Stimulated activated CD8-positive, alpha-beta memory T cell treated with anti-CD3 and anti-CD28 coated beads, Interleukin-2, amount 100 ng/mL, for 1 hour (primary cell): ENCODE measurements at places on chromosomes 3 and 15.

- DNase-seq, result no peak
Measured at GRCh38 chr3:123621186-123621849, 36.5 kb upstream of the HACD2 start.

DNA sequence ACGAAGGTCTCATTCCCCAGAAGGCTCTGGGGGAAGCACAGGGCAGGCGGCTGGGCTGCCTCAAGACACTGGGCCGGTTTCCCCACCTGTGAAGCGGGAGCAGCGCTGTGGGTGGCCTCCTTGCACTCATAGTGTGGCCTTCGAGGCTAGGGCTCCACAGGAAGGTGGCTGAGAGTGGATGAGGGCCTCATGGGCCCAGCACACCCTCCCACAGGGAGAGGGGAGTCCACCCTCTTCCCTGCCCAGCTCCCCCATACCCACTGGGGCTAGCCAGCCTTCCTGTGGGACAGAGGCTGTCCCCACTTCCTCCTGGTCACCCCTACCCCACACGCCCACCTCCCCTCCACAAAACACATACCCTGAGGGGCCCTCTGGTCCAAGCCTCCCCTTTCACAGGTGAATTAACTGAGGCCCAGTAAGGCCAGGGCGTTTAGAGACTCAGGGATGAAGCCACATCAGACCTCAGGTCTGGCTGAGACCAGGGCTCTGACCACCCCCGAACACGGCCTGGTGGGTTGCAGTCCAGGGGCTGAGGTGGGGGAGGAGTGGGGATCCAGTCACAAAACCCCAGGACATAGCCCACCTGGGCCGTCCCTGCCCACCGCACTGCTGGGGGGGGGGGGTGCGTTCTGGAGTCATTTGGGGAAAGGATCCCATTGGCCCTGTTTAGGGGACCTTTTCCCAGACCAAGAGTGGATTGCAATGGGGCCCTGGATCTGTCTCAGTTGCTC lies 1.1 kb downstream of the ANPEP start:
- DNase-seq, result no peak

- no peak for DNase-seq
Measured at GRCh38 chr3:101806491-101806890, 27.5 kb downstream of the NXPE3 start.

DNA sequence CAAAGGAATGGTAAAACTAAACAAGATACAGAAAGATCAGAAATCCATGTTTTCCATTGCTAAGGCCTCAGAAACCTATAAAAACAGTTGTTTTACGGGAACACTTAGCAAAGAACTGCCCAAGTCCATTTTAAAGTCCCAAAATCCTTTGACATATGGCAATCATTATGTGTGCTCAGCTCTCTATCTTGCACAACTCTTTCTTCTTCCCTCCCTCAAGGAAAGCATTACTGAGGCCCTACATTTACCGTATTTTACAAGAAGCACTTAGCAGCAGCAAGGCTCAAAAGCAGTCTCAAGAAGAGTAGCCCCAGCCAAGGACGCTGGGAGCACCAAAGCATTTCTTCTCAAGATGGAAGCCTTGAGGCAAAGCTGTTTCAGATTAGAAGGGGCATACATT lies 169.6 kb upstream of the LRTM1 start:
- DNase-seq, result no peak

GRCh38 chr3:50574444-50574831 lies 5.1 kb downstream of the HEMK1 start:
- DNase-seq, result no peak

DNA sequence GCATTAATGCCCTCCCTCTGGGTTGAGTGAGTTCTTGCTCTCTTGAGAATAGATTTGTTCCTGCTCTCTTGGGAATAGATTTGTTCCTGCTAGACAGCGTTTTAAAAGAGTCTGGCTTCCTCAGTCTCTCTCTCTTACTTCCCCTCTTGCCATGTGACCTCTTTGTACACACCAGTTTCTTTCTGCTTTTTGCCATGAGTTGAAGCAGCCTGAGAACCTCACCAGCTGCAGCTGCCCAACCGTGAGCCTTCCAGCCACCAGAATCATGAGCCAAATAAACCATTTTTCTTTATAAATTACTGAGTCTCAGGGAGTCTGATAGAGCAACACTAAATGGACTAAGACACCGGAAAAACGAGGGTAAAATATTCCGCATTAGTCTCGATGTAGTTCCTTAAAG lies 253.6 kb downstream of the CNTN6 start:
- DNase-seq, result no peak

- no peak for DNase-seq
Measured at GRCh38 chr3:66572938-66573710, 72.3 kb upstream of the LRIG1 start.

- no peak for DNase-seq
Measured at GRCh38 chr15:101228313-101228712, 23.5 kb downstream of the CHSY1 start.

DNA sequence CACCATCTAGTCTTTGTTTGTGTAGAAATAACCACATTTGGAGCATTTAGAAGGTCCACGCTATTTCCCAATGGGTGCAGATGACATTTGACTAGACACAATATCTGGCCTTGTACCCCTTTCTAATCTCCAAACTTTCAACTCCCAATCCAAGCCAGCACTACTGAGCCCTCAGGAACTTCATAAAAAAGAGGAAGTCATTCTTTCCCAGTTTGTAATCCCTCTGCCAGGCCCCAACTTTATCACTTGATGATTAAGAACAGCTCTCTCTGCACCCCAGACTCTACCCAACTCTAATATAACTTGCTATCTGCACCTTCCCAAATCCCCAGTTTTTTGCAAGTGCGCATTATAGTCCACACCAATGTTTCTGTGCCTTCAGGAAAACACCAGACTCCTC lies 170.2 kb downstream of the KCNMB2 start:
- no peak for DNase-seq

GRCh38 chr3:71857956-71858355 lies 73.0 kb upstream of the PROK2 start:
- DNase-seq, result no peak

DNA sequence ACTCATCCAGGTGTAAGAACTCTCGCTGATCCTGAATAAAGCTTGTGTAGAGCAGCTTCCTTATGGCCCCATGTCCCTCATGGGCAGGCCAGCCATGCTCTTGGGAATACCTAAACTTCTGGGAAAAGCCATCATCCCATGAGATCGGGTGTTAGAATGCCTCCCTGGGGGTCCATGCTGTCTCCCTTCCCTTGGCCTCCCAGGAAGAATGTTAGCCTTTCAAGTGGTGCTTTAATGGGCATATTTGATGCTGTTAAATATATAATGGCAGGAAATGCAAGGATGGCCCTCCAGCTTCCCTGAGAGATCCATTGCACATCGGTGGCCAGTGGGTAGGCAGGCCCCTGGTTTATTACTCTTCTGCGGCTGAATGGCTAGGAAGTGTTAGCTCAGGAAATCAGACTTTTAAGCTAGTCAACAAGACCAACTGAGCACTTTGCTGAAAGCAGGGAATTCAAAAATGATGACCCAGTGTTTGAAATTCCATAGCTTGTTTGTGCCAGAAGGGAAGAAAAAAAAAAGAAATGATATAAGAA lies 60.5 kb upstream of the LRTM1 start:
- DNase-seq, result no peak

GRCh38 chr3:85370341-85370740 lies 411.6 kb downstream of the CADM2 start:
- no peak for DNase-seq

GRCh38 chr15:64521726-64522164 lies 61.4 kb downstream of the ZNF609 start:
- no peak for DNase-seq

DNA sequence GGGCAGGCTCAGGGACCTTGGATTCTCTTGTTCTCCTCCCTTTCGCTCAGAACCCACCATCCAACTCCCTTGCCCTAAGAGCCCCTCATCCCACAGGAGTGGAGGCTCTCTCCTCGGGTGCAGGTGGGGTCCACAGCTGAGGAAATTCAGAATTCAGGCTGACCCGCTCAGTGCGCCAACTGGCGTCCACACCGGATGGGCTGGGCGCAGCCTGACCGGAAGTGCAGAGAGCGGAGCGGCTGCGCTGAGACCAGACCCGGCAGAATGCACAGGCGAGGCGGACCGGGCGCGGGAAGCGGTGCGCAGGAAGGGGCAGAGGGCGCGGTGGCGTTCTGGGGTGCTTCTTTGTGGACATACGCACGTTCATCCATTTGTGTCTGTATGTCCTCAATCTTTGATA lies 210.4 kb upstream of the NDN start:
- no peak for DNase-seq
